A549 treated with DMSO at 1 μM for 4 hours (cell line): ENCODE measurements at places on chromosomes 12 and 14. TPM values are rescaled to one million over a fixed set of nuclear protein-coding genes. Genes with fewer than 3 reads are reported as not detected.

Gene OR6C2
- total RNA-seq, result not detected in 5 replicates

Gene PIK3C2G
- not detected in 5 replicates for total RNA-seq

Gene POTEG
- not detected in 5 replicates for total RNA-seq

Gene AP1G2
- total RNA-seq, result 36.8 to 56.9 TPM (median 49.3 TPM) in 5 replicates

Gene OTOGL
- total RNA-seq, result 0.01 to 0.04 TPM in 2 of 5 replicates, not detected in the others

Gene IL26
- not detected in 5 replicates for total RNA-seq

Gene PABPN1
- total RNA-seq, result 140 to 168 TPM (median 158 TPM) in 5 replicates

Gene SLC10A1
- not detected in 5 replicates for total RNA-seq

Gene MYO1H
- total RNA-seq, result not detected in 5 replicates

Gene SLC24A4
- total RNA-seq, result 0.13 to 0.41 TPM (median 0.23 TPM) in 5 replicates

Gene ZC2HC1C
- total RNA-seq, result 2.8 to 4.1 TPM (median 3.5 TPM) in 5 replicates

Gene PAWR
- 48.1 to 72.3 TPM (median 62.8 TPM) in 5 replicates for total RNA-seq

Gene STAT2
- 10.0 to 15.3 TPM (median 14.0 TPM) in 5 replicates for total RNA-seq

Gene CCND2
- total RNA-seq, result 0.01 TPM in 1 of 5 replicates, not detected in the others

Gene SLC17A8
- total RNA-seq, result 0.05 TPM in 1 of 5 replicates, not detected in the others

Gene RFLNA
- not detected in 5 replicates for total RNA-seq
